ENCODE measurements at places on chromosomes 11 and 22.

- DNase-seq, result peak; percentile 92
Measured at GRCh38 chr22:19880786-19881569, 26.3 kb upstream of the GNB1L start.

DNA sequence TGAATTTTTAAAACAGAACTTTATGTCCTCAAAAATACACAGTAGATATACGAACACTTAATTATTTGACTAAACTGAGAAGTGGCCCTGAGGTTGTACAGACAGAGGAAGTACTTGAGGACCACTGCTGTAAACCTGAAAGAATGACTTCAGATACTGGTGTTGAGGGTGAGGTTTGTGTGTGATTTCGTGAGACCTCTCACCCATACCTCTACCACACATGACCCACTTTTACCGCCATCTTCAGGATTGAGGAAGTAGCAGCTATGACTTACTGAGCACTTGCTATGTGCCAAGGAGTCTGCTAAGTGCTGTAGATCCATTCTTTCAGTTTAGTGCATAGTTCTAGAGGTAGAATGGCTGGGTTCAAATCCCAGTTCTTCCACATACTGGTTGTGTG, 21.9 kb downstream of the MMP13 start:
- no peak for DNase-seq

- no peak for DNase-seq
Measured at GRCh38 chr11:12973528-12974181, 35.5 kb upstream of the RASSF10 start.

DNA sequence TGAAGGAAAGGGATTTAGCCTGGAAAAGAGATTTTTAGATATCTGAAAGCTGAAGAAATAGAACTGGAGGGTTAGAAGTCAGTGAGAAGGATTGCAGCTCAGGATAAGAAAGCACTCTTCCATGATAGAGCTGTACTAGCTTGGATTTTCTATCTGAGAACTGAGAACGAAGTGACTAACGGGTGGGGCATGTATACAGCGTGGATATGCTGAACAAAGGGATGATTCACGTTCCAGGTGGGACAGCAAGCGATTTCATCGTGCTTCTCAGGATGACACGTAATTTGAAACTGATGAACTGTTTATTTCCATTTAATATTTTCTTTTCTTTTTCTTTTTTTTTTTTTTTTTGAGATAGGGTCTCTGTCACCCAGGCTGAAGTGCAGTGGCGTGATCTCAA, 53.0 kb downstream of the GRAMD1B start:
- DNase-seq, result no peak

- DNase-seq, result no peak
Measured at GRCh38 chr11:19595840-19596751, 116.5 kb upstream of the NAV2 start.

DNA sequence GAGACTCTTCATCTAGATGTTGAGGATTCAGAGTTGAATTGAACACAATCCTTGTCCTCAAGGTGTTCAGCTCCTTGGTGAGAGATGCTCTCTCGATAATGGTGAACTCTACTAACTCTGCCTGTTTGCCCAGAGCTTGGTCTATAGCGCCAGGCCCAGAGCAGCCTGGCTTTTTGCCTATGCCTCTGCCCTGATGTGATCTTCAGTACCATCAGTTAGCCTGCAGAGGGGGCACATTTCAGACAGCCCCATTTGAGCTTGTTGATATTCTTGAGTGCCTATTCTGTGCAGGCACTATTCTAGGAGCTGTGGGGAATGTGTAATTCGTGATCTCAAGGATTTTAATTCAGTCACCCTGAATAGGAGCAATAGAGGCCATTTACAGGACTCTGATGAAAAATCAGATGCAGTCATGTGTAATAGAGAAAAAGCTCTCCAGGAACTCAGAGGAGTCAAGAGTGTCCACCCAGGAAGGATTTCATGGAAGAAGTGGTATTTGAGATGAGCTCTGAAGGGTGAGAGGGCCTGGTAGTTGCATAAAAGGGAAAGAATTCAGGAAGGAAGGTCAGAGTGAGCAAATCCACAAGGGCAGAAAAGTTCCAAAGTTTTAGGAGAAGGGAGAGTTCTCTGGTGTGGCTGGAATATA, 19.3 kb downstream of the GTPBP1 start:
- DNase-seq, result no peak

GRCh38 chr11:66561975-66562248, 6.5 kb downstream of the CTSF start:
- no peak for DNase-seq

GRCh38 chr11:58289266-58289665, 21.2 kb upstream of the OR10W1 start:
- DNase-seq, result no peak

GRCh38 chr11:74086242-74086884, 77.5 kb upstream of the UCP3 start:
- no peak for DNase-seq

DNA sequence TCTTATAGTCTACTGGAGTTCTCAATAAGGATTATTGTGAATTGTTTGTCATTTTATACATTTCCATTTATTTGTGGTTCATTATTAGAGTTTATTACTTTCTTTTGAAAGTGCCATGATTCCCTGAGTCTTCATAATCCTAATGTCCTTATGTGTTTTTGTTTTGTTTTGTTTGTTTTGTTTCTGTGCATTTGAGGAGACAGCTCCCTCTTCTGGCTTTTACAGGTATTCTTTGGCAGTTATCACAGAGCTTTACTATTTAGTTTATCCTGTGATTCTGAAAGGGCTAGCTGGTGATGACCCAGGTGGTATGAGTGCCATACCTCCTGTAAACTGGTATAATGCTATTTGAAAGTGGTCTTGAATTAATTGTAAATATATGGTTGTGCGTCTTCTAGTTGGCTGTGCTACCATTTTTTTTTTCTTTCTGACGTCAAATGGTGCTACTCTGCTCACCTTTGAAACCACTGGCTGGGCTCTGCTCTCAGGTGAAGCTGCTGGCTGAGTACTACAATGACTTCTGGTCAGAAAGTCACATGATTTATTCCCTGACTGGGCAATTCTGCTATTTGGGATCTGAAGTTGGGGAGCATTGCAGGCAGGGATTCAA, 751.2 kb downstream of the JRKL start:
- DNase-seq, result peak; percentile 17

GRCh38 chr22:39308614-39309363, 10.6 kb downstream of the RPL3 start:
- no peak for DNase-seq

- DNase-seq, result no peak
Measured at GRCh38 chr11:70590356-70590991, 192.1 kb downstream of the CTTN start.

- DNase-seq, result no peak
Measured at GRCh38 chr11:134372536-134372935, 39.5 kb downstream of the B3GAT1 start.

DNA sequence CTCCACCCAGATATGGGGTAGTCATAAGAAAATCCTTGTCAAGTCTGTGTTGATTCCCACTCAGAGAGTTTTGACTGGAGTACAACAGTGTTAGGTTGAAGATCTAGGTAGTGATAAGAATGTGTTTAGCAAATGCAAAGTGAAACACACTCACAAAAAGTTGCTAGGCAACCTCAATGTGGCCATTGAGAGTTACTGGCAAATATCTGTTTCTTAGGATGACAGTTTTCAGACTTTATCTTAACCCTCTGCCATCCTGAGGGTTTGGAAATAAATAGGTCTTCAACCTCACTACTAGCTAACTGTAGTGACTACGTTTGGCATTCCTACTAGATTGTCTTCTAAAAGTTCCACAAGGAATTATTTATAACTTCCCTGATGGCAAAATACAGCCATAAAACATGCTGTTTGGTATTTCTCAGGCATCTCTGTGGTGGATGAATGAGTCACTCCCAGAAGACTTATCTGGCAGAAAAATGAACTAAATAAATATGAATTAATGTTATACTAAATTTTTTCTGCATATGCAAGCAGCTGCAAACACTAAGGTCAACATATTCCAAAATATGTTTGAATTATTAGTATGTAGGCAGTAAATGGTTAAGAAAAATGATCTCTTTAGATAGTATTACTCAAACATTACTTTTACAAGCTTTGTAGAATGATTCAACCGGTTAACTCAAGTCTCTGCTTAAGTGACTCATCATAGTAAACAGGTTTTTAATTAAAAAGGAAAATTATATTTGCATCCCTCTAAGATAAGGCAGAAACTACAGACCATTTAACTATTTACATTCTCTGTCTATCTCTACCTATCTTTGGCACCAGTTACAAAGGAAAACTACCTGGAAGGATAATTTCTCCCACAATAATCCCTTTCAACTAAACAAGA, 17.1 kb upstream of the SYTL2 start:
- no peak for DNase-seq

DNA sequence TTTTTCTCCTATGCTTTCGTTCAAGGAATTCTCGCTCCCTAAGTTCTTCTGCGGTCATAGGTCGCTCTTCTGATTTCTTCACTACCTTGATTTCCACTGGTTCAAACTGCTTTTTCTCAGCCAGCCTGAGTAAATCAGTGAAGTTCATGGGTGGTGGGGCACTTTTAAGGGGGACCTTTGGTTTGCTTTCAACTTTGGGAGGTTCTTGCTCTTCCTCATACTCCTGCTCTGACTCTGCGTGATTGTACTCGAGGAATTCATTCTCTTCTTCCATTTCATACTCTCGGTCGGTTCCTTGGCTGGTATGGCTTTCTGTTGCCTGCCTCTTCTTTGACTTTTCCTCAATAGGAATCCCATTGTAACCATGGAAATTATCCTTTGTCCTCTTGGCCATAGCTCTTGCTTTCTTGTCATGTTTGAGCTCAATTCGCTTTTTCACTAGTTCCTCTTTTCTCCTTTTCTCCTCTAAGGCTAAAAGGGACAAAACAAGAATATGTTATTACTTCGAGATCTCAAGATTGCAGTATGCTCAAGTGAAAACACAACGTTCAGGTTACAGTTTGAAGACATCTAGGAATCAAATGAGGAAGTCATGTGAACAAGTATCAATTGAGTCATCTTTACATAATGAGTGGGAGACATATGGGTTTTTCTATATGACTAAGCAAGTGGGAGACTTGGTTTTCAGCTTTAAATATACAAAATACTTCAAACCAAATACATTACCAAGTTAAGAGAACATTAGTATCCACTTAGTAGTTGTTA, 16.2 kb downstream of the MISFA start:
- DNase-seq, result no peak

DNA sequence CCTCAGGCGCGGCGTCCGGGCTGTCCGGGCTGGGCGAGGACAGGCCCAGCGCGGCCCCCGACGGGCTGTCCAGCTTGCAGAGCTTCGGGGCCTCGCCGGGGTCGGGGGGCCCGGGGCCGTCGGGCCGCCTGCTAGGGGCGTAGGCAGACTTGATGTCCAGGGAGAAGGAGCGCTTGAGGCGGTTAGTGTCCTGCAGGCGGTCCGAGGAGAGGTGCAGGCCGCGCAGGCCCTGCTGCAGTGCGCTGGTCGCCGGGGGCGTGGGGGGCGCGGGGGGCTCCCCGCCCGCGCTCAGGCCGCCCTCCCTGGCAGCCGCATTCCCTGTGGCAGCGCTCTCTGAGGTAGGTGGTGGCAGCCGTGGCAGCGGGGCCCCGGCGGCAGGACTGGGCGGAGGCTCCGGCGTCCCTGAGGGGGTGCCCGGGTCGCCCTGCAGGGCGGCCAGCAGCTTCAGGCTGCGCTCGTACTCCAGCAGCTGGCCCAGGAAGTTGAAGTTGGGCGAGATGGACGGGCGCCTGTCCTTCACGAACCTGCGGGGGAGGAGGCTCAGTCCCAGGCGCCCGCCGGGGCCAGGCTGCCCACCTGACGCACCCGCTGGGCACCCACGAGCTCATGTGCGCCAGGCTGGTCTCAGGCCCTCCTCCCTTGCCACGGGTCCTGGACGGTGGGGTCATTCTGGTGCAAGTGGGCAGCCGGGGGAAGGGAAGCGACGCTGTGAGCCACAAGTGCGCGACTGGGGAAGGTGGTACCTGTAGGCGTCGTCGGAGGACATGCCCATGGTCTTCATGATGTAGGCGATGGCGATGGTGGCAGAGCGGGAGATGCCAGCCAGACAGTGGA, 14.8 kb downstream of the DUSP8 start:
- no peak for DNase-seq

DNA sequence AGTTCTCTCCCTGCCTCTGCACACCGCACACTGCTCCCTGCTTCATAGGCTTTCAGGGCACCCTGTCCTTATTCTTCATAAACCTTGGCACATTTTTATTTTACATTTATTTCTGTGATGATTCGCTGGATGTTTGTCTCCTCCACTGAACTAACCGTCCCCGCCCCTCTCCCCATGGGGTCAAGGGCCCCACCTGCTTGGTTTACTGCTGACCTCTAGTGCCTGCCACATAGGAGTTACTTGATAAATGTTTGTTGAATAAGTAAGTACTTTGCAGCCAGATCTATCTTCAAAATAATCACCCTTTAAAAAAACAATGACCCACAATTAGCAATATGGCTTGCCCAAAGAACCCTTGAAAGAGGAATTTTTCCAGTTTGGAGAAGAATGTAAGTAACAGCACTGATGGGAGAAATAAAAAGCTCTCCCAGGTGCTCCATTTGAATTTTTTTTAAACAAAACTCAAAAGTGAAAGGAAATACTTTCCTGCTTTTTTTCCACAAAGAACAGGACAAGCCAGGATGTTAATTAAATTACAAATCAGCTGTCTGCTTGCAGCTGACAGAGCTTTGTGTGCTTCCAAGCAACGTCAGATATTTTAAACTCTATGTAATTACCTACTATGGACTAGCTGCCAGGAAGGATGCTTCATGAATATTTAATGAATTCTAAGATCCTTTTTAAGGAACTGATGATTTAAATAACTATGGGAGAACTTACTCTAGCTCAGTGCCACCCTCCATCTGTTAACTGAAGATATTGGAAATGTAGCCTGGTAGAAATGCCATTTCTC, 1083.6 kb downstream of the DLG2 start:
- peak; percentile 23 for DNase-seq

DNA sequence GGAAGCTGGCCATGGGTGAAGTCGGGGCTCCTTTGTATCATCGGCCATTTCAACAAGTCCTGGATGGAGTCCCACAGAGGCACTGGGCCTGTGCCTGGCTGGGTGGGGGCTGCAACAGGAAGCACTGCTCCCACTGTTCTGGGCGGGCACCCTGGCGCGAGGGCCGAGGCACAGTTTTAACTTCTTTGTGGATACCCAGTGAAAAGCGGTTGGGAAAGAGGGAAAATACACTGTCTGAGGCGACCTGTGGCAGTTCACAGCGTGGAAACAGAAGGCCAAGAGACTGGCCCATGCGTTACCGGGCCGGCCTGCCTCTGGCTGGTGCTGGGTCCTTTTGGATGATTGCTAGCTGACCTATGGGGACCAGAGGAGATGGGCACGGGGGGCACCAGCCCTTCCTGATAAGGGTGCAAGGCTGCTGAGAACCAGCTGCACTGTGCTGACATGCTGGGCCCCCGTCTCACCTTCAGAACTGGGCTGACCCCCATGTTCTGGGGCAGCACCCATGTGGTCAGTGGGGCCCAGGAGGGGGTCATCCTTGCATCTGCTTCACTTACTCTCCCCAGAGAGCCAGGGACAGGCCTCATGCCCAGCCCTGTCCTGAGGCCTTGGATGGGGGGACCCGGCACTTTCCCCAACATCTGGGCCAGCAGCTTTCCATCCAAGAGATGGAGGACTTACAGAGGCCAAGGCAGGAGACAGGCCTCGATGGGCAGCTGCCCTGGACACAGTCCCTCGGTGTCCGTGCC, 4.2 kb downstream of the OVOL1 start:
- DNase-seq, result no peak

All from neuronal stem cell (in vitro differentiated cells).